ENCODE measurements at places on chromosomes 11 and 22. TPM values are rescaled to one million over a fixed set of nuclear protein-coding genes. Genes with fewer than 3 reads are reported as not detected.

Gene PHLDA2
- 2.8 TPM for total RNA-seq

Gene MPZL2
- total RNA-seq: 78.2 TPM

Gene CARD18
- not detected for total RNA-seq

Gene CCDC116
- 0.13 TPM for total RNA-seq

Gene IGF2
- total RNA-seq: 6.3 TPM

Gene RBM7
- 29.5 TPM for total RNA-seq

Gene GRM5
- total RNA-seq: 0.13 TPM

Gene CLMP
- total RNA-seq: 0.06 TPM

Gene PAK1
- 0.57 TPM for total RNA-seq

Gene LRRC56
- total RNA-seq: 1.2 TPM

Gene IGLL5
- not detected for total RNA-seq

Gene UPK3A
- total RNA-seq: not detected

Gene KCNK4
- total RNA-seq: not detected

Gene GSTP1
- 693 TPM for total RNA-seq

Gene JAML
- not detected for total RNA-seq

Gene TENM4
- not detected for total RNA-seq

Gene DEPDC5
- 20.7 TPM for total RNA-seq

Gene STK33
- 0.49 TPM for total RNA-seq

Gene OR5A1
- not detected for total RNA-seq

Gene CREB3L1
- total RNA-seq: 0.25 TPM

Gene CENPM
- 38.7 TPM for total RNA-seq

Gene TNNI2
- not detected for total RNA-seq

Gene BTG4
- total RNA-seq: not detected

Gene DTX4
- 0.32 TPM for total RNA-seq

Gene ANO5
- total RNA-seq: 0.44 TPM

Gene SLC16A8
- not detected for total RNA-seq

Gene OR5B21
- not detected for total RNA-seq

Gene KRTAP5-2
- total RNA-seq: not detected

Gene DUSP8
- 0.32 TPM for total RNA-seq

Gene OR52N5
- not detected for total RNA-seq

Gene CDC42BPG
- total RNA-seq: 0.16 TPM

Gene CD6
- total RNA-seq: under 0.01 TPM

Gene CALCA
- total RNA-seq: not detected
